ENCODE measurements at places on chromosomes 13 and 19.

DNA sequence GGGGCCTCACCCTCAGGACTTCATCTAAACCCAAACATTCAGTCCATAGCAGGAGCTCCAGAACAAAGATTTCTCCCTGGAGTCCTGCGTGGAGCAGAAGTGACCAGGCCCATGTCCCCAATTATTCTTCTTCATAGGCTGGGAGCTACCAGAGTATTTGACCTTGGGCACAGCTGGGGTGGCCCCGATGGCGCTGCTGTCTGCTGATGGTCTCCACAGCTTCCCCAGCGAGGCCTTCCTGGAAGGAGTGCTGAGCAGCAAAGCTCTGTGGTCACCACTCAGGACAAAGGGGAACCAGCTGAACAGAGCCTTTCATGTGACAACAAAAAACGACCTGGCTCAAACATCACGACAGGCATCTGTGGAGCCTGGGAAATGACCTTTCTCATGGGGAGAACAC lies 62.7 kb upstream of the ARGLU1 start:
- no peak for DNase-seq

DNA sequence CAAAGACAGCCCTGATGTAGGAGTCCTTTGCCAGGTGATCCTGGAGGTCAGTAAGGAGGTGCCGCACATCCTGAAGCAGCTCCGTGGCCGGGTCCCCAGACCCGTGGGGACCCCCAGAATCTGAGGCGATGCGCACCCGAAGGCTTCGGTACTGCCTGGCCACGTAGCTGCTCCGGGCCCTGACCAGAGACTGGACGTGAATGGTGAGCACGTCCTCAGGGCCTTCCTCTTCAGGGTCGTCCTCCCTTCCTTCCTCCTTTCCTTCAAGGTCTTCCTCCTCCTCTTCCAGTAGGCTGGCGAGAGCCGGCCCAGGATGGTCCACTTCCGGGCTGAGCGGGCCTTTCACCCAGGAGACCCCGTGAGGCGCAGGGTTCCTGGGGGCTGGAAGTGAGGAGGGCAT lies 7.5 kb downstream of the RINL start:
- no peak for DNase-seq

GRCh38 chr13:98927951-98928927 lies 49.6 kb downstream of the DOCK9 start:
- no peak for DNase-seq

DNA sequence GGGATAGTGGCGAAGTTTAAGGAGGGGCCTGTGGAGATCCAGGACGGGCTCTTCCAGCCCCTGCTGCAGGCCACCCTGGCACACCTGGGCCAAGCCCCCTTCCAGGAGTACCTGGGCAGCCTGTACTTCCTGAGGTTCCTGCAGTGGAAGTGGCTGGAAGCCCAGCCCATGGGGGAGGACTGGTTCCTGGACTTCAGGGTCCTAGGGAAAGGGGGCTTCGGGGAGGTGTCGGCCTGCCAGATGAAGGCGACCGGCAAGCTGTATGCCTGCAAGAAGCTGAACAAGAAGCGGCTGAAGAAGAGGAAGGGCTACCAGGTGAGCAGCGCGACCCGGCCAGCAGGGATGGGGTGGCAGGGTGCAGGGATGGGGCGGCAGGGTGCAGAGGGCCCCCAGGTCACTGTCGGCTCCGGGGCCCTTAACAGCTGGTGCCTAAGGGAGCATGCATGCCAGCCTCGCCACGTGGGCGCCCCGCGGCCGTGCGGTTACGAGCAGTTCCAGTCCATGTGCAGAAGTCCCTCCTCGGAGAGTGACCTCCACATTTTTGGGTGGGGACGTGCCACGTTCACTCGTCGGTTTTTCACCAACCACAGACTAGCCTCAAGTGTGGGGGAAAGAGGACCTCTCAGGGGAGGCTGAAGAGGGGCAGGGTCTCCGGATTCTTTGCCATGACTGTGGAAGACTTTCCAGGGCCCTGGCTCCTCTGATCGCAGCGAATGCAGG lies 912 bp downstream of the GRK1 start:
- no peak for DNase-seq

DNA sequence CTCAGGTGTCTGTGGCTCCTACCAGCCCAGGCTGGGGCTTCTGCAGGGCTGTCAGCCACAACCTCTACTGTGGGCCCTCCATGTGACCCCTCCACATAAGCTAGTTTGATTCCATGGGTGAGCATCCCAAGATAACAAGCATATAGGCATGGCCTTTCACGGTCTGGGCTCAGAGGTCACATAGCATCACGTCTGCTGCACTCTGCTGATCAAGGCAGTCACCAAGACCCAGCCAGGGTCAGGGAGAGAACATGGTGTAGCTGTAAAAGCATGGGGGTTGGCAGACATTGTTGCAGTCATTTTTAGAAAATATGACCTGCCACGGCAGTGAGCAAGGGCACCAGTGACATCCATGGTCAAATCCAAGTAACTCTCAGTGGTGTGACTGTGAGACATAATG lies 698.8 kb downstream of the UQCRFS1 start:
- DNase-seq = no peak

DNA sequence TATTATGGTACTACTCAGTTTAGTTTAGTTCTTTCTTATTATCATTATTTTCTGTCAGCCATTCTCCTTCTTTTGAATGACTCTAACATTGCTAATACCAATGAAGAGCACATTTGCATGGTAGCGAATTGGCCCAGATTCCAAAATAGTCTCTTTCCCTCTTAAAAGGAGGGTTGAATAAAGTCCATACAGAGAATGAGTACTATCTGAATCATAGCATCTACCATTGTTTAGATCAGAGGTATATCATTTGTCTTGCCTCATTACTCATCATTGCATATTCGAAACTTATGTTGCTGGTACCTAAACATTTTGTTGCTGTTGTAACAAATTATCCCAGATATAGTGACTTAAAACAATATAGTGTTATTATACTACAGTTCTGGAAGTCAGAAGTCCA lies 1235.3 kb upstream of the ATXN8OS start:
- no peak for DNase-seq

GRCh38 chr13:41428155-41428554 lies 29.2 kb upstream of the RGCC start:
- DNase-seq = no peak

All from glomerular endothelial cell (primary cell).